AG08395 (cell line): ENCODE measurements at places on chromosomes 11 and 22.

DNA sequence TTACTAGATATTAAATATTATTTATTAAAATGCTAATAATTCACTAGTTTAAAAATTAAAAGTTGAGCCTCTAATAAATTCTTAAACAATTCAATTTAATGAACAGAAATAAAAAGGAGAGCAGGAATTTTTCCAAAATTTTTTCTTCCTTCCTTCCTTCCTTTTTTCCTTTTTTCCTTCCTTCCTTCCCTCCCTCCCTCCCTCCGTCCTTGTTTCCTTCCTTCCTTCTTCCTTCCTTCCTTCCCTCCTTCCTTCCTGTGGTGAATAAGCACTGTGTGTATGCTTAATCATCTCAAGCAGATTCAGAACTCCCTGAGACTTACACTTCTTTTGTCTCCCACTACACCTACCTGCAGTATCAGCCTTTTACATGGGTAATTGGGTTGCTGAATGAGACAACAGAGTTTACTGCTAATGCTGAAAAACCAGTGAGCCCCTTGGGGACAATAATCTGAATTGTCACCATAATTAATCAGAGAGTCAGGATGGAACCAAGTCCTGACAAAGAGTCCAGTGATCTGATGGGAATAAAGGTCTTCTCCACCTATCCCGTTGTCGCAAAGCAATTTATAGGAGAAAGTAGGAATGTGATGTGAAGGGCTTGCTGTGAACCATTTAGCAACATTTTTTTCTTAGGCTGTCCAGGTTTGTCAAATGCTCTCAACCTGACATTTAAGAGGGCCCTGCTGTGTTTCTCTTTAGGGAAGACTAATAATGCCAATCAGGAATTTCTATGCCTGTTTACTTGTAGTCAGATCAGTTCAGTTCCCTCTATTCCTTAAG is 58.1 kb upstream of the CEP295 start:
- DNase-seq: no peak

GRCh38 chr11:44804449-44805437 is 78.0 kb downstream of the TSPAN18 start:
- DNase-seq: peak; percentile 14

DNA sequence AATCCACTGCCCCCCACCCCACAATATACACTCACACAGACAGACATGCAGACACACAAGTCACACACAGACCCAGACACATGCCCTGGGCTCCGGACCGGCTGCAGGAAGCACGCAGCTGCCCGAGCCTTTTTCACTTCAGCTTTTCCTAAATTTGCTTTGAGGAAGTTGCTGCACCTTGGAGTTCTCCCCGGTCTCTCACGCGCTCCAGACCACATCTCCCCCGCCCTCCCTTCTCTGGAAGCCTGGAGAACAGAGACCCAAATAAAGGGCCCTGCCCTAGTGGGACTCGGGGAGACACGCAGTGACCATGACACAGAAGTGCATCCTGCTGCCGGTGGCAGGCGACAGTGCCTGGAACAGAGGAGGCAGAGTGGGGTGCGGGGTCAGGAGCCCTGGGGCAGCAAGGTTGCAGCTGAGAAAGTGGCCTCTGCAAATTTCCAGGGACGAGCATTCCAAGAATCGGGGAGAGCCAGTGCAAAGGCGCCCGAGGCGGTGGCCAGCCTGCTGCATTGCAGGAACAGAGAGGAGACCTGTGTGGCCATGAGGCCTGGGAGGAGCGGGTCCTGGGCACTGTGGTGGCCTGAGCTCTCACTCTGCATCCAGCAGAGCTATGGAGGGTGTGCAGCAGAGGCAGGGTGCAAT is 19.1 kb downstream of the RPL3 start:
- DNase-seq: no peak

GRCh38 chr11:62689421-62690183 is at the start of gene LRRN4CL:
LRRN4CL (minus strand) TSS chr11:62689530; CDS start chr11:62688508, 1,022 bp downstream.
- peak; percentile 98 for DNase-seq

DNA sequence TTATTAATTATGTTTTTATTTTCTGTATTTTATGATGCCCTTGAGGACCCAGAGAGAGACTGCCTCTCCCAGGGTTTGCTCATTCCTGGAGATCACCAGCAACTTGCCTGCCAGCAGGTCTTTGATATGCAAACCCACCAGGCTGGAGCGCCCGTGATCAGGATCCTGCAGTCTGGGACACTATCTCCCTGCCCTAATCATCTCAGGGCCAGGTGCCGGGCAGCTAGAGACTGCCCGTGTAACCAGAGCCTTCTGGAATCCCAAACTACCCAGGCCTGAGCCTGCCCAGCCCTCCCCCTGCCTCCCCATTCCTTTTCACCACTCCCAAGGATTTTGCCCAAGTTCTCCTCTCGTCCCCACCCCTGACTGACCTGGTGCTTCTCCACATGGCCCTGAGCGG is 52.2 kb upstream of the B3GAT1 start:
- DNase-seq: no peak

- DNase-seq: peak; percentile 17
Measured at GRCh38 chr11:110251836-110252235, 44.6 kb downstream of the RDX start.

DNA sequence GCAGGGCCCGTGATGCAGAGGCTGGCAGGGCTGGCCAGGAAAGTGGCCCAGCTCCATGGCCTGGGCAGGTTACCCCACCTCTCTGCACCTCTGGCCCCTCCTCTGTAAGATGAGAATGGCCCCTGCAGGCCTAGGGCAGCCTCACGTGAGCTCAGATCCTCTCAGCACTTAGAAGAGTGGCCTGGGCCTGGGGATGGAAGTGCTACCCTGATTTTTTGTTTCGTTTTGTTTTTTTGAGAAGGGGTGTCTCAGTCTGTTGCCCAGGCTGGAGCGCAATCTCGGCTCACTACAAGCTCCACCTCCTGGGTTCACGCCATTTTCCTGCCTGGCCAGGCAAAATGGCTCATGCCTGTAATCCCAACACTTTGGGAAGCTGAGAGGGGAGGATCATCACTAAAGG is 982 bp downstream of the APOBEC3H start:
- DNase-seq: no peak

DNA sequence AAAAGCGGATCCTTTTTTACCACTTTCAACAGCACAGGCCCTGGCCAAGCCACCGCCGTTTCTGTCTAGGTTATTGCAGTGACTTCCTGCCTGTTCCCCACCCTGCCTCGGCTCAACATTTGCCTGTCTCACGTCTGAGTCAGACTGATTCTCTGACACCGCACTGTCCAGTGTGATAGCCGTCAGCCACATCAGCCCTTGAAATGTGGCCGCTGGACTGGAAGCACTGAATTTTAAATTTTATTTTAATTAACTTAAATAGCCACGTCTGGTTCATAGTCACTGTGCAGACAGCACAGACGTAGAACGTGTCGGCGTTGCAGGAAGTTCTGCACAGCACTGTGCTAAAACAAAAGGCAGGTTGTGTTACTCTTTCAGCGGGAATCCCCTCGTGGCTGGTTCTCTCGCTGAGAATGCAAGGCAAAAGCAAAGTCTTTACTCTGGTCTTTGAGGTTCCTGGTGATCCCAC is 56.3 kb upstream of the ADSL start:
- DNase-seq: no peak

GRCh38 chr11:33931067-33931466 is 39.2 kb upstream of the LMO2 start:
- no peak for DNase-seq

- DNase-seq: no peak
Measured at GRCh38 chr11:45704133-45704532, 38.7 kb upstream of the CHST1 start.

GRCh38 chr22:21938071-21938822 is 14.4 kb downstream of the PPM1F start:
- DNase-seq: peak; percentile 91

DNA sequence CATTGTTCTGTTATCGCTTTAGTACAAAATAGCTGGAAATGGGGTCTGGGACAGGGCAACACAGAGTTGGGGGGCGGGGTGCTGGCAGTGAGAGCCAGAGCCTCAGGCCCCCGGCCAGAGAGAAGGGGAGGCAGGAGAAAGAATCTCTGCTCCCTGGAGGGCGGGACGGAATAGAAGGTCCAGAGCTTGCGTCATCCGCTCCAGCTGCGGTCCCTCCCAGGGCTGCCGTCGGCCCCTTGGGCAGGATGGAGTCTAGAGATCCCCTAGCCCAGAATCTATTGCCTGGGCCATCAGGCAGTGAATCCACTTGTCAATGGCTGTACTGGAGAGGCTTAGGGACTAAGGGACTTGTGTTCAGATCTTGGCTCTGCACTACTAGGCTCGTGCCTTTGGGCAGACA is 5.0 kb downstream of the TP53I11 start:
- no peak for DNase-seq

GRCh38 chr11:36091256-36091811 is 147.5 kb downstream of the LDLRAD3 start:
- no peak for DNase-seq

- no peak for DNase-seq
Measured at GRCh38 chr11:69972351-69972802, 105.7 kb upstream of the ANO1 start.

GRCh38 chr22:36339171-36340065 is 48.3 kb downstream of the MYH9 start:
- DNase-seq: peak; percentile 84

DNA sequence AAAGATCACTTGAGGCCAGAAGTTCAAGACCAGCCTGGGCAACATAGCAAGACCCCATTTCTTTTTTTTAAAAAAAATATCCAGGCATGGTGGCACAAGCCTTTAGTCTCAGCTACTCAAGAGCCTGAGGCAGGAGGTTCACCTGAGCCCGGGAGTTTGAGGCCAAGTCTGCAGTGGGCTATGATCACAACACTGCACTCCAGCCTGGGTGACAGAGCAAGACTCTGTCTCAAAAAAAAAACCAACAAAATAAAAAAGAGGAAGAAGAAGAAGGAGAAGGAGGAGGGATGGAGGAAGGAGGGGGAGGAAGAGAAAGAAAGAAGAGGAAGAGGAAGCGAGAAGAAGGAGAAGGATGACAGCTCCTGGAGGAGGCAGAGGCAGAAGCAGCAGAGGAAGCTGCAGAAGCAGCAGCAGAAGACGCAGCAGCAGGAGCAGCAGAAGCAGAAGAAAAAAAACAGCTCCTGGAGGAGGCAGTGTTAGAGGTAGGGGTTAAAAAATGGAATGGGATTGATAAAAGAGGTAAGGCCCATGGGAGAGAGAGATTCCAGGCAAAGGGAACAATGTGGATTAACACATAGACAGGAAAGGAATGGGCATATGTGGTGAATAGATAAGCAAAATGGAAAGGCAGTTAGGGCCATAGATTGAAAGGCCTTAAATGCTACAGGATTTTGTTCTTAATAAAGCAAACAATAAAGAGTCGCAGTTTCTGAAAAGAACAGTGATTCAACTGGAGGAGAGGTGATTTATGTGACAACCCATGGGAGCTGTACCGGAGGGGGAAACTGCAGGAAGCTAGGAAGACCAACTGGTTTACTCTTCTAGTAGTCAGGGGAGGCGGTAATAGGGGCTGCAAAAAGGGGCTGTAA is 10.9 kb downstream of the PRCP start:
- no peak for DNase-seq

DNA sequence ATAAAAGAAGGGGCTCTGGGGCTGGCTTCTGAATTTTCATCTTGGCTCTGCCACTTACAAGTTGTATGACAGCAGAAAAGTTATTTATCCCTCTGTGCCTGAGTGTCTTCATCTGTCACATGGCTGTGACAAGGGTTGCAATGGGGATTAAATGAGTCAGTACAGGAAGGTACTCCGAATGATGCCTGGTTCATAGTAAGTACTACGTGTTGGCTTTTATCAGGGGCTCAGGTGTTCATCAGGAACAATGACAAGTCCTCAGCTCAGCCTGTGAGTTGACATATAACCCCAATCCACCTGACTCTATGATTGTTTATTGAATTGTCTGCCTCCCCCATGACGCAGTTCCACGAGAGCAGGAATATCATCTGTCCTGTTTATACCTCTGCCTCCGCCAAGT is 45.7 kb downstream of the PAMR1 start:
- DNase-seq: no peak

DNA sequence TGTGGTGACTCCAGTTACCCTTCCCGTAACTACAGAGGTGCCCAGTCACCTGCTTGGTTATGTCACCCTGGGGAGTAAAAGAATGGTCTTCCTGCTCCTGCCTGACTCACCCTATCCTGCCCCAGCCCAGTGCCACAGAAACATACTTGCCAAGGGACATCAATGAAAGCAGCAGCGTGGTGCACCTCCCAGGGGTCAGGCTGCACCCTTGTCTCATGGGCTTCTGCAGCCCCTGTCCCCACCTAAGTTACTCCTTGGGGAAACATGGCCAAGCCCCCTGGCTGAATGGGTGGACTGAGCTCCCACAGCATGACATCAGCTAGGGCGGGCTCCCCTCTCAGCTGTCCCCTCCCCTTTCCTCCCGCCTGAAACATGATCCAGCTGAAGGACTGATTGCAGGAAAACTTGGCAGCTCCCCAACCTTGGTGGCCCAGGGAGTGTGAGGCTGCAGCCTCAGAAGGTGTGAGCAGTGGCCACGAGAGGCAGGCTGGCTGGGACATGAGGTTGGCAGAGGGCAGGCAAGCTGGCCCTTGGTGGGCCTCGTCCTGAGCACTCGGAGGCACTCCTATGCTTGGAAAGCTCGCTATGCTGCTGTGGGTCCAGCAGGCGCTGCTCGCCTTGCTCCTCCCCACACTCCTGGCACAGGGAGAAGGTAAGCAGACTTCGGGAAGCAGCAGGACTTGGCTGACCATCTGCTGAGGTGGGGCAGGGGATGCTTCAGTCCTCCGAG is at the start of gene HTR3A:
Gene HTR3A, plus strand, starts transcription at position 368 of the 730 bp plus-strand sequence. Its CDS starts 218 bp downstream, at position 586.
- DNase-seq: no peak

GRCh38 chr11:124069429-124070401 is 28.6 kb upstream of the OR10G7 start:
- peak; percentile 18 for DNase-seq

DNA sequence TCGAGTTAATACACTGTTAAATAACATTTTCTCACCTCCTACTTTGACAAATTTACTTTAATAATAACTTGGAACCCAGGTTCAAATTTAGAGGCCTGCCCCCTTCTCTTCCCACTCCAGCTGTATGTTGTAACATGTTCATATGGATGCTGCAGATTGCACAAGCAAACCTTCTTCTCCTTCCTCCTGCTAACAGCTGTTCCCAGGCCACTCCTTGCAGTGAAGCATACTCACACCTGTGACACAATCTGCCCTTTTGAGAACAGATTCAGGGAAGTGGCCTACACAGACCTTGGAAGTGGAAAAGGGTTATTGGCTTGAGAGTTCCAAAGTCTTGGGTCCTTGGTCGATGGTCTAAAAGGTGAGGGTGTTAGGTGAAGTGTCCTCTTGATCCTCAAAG is 131.9 kb downstream of the TEAD1 start:
- no peak for DNase-seq

- no peak for DNase-seq
Measured at GRCh38 chr11:73087730-73088129, 54.4 kb downstream of the FCHSD2 start.
